ENCODE measurements at places on chromosomes 3 and 15.

DNA sequence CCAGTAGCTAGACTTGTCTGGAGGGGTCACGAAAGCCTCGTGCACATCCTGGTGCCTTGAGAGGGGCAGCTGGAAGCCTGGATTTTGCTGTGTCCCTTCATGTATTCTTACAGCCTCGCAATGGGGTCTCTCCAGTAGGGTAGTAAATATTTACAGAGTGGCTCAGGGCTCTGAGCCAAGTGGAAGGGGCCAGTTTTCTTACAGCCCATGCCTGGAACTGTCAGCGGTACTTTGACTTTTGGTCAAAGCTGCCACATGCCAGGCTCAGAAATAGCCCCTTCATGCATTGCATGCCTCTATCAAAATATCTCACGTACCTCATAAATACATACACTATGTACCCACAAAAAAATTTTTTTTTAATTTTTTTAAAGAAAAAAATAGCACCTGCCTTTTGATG lies 119.2 kb downstream of the OSBPL10 start:
- no peak for DNase-seq

DNA sequence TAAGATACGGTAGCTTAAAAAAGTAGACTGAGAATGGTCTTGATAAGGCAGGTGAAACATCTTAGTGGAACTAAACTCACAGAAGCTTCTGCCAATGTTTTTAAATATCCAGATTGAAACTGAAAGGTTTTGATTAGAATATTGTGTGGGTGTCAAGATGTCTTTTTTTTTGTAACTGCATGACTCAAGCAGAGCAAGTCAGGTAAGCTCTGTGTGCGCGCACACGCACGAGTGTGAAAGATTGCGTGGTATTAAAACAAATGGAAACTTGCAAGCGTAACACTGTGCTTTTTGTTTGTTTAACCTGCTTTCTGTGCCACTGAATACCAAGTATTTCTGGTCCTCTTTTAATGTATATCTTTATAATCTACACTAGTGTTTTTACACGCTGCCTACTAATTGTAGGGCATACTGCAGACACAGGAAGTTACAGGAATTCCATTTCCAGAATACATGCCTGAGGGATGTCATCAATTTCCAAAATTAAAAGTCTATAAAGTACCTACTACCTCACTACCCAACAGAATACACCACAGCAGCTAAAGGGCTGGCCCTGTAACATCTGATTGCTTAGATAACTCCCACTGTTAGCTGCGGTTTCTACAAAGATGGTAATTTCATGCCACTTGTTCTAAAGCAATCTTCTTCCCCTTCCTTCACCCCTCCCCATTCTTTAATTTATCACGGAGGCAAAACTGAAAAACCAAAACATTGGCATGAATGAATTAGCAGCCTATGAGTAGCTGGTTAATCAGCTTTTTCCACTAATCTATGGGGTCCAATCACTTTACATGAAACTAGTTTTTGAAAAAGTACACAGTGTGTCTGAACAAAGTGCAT lies 472.8 kb downstream of the SHQ1 start:
- DNase-seq = no peak

DNA sequence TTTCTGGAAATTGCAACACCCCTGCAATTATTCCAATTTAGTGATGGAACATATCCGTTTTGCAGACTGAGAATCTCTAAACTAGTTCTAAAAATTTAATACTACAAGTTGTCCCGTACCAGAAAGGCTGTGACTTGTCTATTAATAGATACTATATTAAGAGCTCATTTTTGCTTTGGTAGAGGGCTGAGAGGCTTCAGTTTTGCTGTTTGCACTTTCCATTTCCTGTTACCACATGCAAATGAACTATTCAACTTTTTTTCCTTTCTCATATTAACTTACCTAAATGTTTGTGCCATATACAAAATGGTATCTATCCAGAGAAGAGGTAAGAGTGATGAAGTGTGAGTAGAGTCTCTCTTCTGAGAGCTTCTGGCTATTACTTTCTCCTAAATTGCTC lies 101.5 kb upstream of the CRBN start:
- no peak for DNase-seq

DNA sequence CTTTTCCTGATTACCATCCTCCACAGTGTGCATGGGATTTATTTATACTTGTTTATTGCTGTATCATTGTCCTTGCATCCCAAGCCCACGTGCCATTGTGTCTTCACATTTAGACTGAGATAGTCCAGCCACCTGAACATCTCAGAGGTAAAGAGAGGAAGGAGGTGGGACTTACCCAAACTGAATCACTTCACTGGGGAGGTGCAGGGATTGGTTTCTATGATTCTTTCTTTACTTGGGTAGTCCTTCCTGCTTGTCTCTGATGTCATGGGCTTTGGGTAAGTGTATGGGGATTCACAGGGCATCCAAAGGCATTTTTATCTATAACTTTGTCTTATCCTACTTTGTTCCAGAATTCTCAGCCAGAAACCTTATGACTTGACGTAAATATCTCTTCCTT lies 141.5 kb upstream of the UMPS start:
- no peak for DNase-seq

DNA sequence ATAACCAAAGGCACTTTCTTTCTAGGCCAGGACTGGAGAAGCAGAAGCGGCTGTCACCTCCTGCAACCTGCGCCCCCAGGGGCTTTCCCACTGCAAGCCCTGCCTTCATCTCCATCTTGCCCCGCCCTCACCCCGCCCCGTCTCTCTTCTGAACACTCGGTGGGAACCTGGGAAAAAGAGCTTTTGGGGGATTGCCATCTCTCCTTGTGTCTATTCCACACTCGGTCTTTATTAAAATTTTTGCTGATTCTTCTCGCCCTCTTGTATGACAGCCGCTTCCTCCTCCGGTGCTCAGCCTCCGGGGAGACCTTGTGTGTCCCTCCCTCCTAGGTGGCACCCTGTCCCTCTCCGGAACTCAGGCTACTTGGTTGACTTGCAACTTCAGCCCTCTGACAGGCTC lies 41.9 kb upstream of the SPESP1 start:
- no peak for DNase-seq

DNA sequence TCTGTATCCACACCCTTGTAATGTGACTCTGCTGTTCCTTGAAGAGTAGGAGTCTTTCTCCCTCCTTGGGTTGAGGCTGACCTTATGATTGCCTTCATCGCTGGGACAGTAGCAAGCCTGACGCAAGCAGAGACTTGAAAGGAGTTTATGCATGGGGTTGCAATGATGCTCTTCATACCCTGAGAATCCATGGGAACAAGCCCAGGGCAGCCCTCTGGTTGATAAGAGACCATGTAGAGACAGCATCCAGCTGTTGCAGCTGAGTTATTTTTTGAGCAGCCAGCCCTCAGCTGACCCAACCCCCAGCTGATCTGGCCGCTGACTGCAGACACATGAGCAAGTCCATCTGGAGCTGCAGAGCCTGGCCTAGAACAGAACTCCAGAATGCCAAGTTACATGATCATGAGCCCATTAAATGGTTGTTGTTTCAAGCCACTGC lies 60.6 kb upstream of the ARNT2 start:
- DNase-seq = no peak

- no peak for DNase-seq
These were observed 53.1 kb upstream of the PARL start for GRCh38 chr3:183937601-183938286.

- DNase-seq = no peak
These were observed 265.0 kb downstream of the IL20RB start for GRCh38 chr3:137222736-137223225.

DNA sequence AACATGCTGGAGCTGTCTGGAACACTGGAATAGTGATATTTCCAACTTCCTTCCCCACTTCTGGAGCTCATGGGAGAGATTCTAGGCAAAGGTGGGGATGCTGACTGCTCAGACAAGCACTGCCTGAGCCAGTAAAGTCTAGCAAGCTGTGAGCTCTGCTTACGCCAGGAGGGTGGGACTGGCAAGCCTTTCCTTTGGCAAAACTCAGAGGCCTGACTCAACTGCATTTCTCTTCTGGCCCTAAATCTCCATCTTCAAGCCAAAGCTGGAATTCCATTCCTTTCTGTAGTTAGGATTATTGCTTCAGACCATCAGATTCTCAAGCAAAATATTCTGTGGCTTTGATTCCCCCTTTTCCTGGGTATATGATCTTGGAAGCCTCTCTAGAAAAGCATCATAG lies 20.3 kb upstream of the EPB42 start:
- no peak for DNase-seq

DNA sequence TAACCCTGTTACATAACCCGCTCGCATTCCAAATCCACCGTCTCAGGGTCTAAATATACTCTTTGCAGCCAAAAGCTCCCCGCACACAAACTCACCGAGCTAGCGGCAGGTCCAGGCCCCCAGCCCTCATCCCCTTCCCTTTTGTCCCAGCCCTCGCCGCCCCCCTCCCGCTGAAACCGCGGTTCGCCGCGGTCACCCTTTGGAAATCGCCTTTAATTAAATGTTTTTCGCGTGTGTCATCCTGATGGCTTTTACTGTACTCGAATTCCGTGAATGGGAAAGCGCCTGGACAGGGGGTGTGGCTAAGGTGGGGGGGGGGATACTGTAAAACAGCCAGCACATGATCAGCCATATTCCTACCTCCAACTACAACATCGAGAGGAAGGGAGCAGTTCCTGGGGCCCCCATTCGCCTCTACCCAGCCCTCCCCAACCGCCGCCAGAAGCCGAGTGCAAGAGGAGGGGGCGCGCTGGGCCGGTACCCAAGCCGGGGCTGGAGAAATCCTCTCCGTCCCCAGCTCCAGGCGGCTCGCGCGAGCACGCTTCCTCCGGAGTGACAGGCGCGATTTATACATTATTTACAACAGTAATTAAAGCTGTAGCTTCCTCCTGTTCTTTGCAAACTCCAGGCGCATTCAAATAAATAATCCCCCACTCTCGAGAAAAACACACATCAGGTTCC lies 1.7 kb downstream of the RORA start:
- DNase-seq = no peak
